ENCODE measurements at places on chromosomes 6 and 20.

GRCh38 chr6:27902335-27903314 lies 9.6 kb downstream of the OR2B2 start:
- peak; percentile 90 for ATAC-seq

GRCh38 chr6:107534571-107535141 lies 44.7 kb downstream of the SOBP start:
- no peak for ATAC-seq

DNA sequence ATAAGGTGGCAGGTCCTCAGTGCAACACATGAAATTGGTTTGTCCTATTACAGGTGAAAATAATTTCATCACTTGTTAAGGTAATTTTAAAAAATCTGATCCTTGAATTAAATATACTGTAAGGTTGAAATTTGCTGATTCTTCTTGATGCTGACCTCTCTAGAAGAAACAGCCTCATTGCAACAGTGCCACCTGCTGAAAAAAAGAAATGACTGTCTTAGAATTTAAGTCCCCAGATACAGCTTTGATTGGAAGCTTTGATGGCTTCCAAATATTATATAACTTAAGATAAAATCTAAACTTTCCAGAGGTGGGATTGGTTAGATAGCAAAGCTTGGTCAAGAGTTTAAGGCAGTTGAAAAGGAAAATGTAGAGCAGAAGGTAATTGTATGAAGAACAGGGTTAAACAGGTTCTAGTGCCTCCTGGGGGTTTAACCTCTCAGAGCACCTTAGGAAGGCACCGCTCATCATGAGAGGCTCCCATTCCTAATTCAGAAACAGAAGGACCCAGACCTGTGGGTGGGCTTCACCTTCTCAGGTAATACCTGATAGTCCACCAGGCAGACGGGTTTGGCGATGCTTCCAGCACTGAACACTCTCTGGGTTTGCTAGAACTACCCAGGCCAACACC lies 401.0 kb downstream of the PAX1 start:
- no peak for ATAC-seq

GRCh38 chr6:63690221-63690620 lies 54.6 kb downstream of the PHF3 start:
- ATAC-seq: no peak

GRCh38 chr20:64203037-64203777 lies 39.0 kb downstream of the MYT1 start:
- ATAC-seq: no peak

DNA sequence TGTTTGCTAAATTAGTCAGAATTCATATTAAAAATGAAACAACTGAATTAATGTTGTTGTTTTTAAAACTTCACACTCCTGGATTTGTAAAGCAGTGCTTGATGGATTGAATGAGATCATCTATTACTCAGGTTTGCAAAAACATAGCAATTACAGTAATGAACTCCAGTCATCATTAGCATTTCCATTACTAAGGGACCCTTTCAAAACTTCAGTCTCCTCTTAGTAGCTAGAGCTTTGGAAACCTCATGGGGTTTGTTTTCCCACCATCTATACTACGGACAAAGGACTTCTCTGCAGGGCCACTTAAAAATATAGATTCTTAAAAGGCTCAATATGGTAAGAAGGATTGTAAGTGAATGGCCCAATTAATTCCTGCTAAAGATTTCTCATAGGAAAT lies 209.9 kb upstream of the PRND start:
- no peak for ATAC-seq

- ATAC-seq: no peak
Measured at GRCh38 chr6:34044945-34045595, 100.8 kb downstream of the GRM4 start.

- ATAC-seq: no peak
Measured at GRCh38 chr6:85547719-85548118, 45.9 kb downstream of the SNX14 start.

GRCh38 chr6:43610431-43610830 lies 18.6 kb downstream of the GTPBP2 start:
- ATAC-seq: no peak

GRCh38 chr20:17708675-17709360 lies 9.1 kb downstream of the BANF2 start:
- ATAC-seq: no peak

DNA sequence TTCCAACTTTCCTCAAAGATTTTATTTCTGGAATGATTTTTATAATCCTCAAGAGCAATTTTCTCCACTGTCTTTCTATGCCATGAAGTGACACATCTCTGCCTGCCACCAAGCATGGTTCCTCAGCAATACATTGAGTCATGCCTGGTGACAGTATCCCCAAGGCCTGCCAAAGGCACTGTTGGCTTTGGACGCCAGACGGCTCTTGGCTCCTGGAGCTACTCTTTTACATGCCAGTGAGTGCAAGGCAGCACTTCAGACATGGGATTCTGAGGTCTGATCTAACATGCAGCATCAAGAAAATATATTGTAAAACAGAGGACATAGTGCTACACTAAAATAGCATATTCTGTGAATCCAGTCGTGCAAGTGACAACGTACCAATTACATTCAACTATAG lies 20.1 kb upstream of the PLEKHG1 start:
- no peak for ATAC-seq

GRCh38 chr20:7596541-7596940 lies 343.7 kb downstream of the HAO1 start:
- no peak for ATAC-seq

GRCh38 chr20:34322267-34323105 lies 19.3 kb upstream of the AHCY start:
- ATAC-seq: no peak

GRCh38 chr6:111027219-111027618 lies 45.4 kb downstream of the RPF2 start:
- ATAC-seq: no peak

GRCh38 chr6:122374307-122374706 lies 25.1 kb upstream of the HSF2 start:
- no peak for ATAC-seq

DNA sequence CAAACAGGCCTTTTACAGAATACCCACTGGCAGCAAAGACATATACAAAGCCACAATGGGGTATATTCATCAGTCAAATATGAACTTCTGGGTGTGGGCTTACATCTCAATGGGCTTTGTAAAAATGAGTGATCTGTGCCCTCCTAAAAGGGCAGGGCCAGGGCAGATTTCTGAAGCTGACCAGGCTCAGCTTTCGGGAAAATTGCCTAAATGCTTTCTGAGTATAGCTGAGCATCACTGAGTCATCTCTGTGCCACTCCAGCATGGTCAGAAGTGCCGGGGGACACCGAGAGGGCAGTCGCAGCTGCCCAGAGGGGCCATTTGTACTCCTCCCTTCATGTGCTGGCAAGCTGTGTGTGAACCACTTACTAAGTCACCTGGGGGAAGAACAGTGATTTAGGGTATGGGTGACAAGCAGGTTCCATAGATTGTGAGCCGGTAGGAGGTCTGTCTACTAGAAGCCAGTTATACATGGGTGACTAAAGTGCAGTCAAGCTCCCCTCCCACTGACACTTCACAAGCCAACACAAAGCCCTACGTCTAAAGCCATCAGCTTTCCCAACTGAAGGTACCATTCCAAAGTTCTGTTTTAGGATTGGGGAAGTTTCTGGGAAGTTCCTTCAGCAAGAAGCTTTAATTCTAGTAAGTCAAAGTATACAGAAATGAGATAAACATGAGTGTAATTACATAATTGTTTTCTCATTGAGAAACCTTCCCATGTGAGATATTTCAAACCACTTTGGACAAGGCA lies 147.6 kb upstream of the TAB2 start:
- ATAC-seq: peak; percentile 73

GRCh38 chr6:150691463-150691862 lies 91.8 kb downstream of the PLEKHG1 start:
- ATAC-seq: no peak

DNA sequence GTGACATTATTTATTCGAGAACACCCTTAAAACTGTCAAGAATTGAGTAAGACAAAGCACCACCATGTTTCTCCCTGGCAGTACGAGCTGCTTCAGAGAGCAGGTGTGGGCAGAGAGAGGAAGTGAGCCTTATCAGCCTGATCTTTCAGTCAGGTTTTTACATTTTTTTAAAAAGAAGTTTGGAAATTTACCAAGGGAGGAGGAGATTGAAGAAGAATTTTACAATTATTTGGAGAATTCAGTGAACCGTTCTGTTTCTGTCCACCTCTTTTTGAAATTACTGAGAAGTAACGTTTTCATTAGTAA lies 75.5 kb downstream of the ZDHHC14 start:
- no peak for ATAC-seq

- ATAC-seq: no peak
Measured at GRCh38 chr6:129183681-129184301, 300.9 kb downstream of the LAMA2 start.

- no peak for ATAC-seq
Measured at GRCh38 chr20:48908656-48909319, 12.7 kb upstream of the ARFGEF2 start.

- ATAC-seq: no peak
Measured at GRCh38 chr20:46977909-46978588, 83.4 kb downstream of the EYA2 start.

DNA sequence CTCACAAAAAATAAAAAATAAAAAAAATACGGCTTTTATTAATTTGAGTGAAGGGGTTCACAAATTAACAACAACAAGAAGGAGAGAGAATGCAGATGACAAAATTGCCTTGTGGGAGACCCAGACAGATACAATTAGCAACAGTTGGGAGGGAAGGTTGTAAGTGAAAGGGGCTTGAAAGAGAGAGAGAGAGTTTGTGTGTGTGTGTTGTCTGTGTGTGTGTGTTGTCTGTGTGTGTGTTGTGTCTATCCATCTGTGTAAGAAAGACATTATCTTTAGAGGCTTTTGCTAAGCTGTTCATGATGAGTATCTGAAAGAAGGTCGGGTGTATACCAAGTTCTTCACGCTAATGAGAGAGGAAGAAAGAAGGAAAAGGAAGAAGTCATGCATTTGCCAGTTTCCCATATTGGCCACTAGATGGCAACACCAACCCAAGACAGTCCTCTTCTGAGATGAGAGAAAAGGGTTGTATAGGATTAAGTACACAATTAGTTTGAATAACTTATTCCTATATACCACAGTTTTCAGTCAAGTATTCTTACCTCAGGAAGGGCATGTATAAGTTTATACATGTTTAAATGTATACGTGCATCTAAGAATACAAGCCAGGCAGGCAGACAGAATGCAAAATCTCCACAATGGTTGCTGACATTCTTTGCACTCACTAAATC lies 63.7 kb upstream of the CD2AP start:
- ATAC-seq: peak; percentile 95

- no peak for ATAC-seq
Measured at GRCh38 chr6:89525786-89526562, 93.0 kb downstream of the ANKRD6 start.

DNA sequence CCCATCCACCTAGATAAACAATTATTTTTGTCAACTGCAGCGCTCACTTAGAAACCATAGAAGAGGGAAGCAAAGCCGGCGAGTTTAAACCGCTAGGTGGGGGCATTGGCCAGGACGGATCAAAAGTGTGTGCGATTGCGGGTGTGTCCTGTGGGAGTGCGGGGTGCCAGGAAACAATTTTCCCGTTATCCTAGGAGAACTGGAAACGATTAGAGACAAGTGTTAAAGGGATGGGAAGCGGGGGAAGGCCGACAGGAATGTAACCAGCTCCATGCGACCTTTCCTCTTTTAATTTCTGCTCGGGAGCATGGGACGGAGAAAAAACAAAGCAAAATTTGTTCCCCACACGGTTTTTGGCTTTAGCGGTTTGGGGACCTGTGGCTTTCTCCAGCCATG lies 2.8 kb upstream of the HTR1B start:
- peak; percentile 84 for ATAC-seq

- ATAC-seq: no peak
Measured at GRCh38 chr20:2162125-2162822, 60.6 kb downstream of the STK35 start.

GRCh38 chr6:144581812-144582537 lies 296.8 kb downstream of the UTRN start:
- peak; percentile 81 for ATAC-seq

DNA sequence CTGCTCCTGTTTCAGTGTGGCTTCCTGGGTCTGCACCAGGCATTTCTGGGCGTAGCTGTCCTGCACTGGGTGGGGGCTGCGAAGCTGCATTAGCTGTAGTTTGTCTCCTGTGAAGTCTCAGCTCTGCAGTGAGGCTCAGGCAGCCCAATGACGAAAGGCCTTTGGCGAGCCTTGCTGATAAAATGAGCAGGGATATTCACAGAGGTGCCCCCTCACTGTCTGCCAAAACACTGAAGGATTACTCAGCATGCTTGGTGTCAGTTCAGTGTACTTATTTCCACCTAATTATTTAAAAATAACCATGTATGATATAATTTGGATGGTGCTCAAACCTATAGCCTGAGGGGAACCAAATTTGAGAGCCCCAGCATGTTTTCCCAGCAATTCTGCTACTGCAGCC lies 73.5 kb downstream of the ECT2L start:
- no peak for ATAC-seq

GRCh38 chr6:52514514-52514913 lies 62.3 kb downstream of the TRAM2 start:
- no peak for ATAC-seq

DNA sequence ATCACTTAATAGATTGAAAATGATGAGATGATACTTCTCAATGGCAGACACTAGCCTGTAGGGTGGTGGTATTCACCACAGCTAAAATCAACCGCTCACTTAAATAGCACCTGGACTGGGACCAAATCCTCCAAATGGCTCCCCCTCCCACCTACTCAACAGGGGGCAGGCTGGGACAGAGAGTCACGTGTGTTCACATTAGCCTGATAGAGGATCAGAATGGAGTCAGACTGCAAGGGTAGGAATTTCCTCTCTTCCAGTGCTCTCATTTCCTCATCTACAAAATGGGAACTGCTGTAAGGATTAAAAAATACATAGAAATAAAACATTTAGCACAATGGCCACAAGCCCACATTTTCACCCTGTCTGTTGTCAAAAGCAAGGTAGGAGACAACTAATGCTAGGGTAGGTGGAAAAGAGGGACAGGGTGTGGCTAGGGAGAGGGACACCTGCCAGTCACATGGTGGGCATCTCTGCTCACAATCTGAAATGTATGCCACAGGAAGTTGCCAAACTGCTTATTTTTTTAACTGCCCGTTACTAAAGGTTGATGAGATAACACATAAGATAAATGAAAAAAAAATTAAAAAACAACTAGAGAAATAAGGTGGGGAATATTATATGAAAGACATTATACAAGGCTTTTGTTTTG lies 55.3 kb downstream of the BACH2 start:
- no peak for ATAC-seq

DNA sequence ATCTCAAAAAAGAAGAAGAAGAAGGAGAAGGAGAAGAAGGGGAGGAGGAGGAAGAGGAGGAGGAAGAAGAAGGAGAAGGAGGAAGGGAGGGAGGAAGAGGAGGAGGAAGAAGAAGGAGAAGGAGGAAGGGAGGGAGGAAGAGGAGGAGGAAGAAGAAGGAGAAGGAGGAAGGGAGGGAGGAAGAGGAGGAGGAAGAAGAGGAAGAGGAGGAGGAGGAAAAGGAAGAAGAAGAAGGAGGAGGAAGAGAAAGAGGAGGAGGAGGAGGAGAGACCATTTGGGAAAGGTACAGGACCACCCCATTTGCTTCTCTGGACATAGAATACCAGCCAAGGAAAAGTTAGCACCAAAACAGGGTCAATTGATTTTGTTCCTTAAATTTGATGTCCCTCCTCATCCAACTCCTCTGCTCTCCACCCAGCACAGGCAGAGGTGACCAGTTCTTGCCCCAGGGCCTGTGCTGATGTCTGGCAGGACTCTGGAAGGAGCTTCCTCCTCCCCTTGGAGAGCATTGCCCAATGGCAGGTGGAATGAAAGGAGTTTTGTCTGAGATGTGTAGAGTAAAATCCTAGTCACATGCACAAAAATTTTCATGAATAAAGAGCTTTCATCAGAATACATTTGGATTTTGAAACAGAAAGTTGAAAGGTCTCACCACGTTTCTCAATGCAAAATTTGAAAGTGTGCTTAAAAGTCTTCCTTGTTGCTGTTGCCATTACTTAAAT lies 182.9 kb downstream of the LY86 start:
- no peak for ATAC-seq

GRCh38 chr20:49562311-49563014 lies 5.5 kb downstream of the PTGIS start:
- peak; percentile 85 for ATAC-seq
